CD4-positive, alpha-beta T cell (primary cell): ENCODE measurements at places on chromosomes 7 and 10. TPM values are rescaled to one million over a fixed set of nuclear protein-coding genes. Genes with fewer than 3 reads are reported as not detected.

GRCh38 chr7:110017405-110017804 is 1073.5 kb upstream of the LRRN3 start:
- DNase-seq = no peak

DNA sequence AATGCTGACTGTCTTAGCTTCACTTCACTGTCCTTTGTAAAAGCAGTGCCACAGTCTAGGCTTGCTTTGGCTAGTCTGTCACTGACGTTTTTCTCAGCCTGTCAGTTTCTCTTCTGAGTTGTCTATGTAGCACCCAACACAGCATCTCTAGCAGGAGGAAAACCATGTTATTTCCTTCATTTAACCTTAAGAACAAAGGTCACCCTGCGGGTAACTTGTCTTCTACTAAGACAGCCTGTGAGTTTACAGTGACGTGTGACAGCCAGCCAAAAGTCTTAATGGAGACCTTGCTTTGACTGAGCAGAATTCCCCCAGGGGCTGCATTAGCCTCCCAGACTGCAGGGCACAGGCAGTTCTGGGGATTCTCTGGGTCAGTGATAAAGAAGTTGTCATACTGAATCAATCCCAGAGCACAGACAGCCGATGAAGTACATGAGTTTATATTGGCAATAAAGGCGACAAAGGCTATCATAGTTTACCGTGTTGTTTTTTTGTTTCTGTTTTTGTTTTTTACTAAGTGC is 296.0 kb upstream of the KIAA1217 start:
- no peak for DNase-seq

DNA sequence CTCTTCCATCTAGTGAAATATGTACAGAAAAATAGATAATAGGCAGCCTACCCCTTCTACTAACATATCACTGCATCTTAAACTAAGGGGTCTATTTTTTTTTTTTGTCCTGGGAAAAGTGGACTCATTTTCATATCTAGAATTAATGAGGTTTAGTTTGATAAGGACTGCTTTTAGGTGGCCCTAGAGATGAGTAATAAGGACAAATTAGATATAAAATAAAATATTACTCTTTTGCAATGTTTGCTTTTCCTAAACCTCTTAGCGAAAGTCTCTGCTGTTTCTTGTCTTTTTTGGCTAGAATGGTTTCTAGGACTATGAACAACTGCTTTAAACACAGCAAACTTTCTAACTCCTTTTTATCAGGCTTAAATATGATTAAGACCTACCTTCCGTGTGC is 83.7 kb downstream of the CACNB2 start:
- no peak for DNase-seq

DNA sequence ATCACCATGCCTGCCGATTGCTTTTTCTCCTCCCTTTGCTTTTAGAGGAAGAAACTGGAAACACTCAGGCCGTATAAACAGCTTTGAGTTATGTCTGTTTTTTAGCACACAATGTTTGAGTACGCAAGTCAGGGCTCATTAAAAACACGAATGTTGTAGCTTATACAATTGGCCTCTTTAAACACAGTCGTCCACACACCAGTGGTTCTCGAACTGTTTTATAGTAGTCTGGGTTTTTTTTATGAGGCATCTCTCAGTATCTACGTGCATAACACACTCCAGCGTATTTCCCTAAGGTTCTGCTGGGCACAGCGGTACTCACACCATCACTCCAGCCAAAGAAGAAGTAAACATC is 13.4 kb upstream of the CARD11 start:
- DNase-seq = no peak

The HACD1 gene
- total RNA-seq = 0.77 TPM
